NCI-H1105 treated with DMSO at 0.1 percent for 48 hours (cell line): ENCODE measurements at places on chromosomes 4 and X.

DNA sequence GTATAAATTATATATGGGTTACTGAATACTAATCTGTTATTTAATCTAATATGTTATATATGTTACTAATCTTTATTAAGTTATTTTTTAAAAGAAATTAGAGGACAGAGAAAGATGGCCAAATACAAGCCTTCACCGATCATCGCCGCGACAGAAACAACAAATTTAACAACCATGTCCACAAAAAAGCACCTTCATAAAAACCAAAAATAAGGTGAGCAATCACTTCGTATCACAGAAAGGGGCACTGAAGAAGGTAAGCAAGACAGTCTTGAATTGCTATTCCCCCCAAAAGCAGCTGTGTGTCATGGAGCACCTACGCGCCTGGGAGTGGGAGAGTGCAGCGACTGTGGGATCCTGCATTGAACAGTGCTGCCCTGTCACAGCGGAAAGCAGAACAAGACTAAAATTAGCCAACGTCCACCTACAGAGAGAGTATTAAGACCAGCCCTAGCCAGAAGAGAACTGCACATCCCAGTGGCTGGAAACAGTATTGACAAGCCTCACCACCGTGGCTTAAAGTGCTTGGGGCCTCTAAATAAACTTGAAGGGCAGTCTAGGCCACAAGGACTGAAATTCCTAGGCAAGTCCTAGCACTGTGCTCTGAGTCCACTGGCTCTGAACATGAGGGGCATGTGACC lies 38.5 kb downstream of the LRBA start:
- no peak for DNase-seq

DNA sequence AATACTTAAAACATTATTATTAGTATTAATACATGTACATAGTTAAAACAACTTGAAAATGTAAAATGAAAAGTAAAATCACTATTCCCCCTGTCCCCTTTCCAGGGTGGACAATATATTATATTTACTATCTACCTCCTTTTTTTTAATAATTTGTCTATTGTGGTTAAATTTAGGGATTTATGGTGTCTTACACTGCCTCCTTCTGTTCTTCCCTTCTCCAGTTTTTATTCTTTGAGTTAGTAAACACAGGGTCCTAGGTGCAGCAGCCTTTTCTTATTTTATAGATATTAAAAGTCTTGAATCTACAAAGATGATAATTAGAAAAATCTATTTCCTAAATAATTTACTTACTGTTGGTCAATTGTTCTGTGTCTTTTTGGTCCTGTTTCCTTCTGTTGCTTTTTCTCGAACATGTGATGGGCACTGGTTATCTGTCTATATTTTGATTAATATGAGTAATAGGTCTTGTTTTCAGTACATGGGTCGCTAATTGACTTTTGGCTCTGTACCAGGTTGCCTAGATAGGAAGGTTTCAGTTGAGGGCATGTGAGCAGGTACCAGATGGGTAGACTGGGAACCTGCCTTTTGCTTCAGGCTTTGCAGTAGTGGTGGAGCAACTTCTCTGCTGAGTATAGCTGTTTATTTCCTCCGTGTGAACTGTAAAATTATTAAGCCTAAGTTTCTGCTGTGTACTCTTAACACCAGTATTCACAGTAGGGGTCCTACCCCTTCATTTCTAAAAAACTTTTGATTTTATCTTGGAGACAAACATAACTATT lies 1.1 kb downstream of the NUDT9 start:
- DNase-seq = peak; percentile 73

DNA sequence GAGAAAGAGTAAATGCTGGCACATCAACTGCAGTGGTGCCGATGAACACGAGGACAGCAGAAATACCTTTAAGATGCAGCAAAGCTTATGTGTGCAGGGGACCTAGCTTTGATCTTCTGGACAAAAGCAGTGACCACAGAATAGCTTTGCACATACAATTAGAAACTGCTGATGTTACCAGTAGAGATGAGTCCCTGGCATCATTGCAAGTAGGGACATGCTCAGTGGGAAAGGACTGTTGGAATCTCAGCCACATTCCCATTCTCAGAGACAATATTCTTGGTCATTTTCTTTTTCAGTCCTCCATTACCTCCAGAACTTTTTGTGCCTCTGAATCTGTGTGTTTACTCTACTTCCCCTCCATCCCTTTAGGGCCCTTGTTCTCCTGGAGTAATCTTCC lies 16.9 kb upstream of the PDLIM3 start:
- no peak for DNase-seq

- DNase-seq = no peak
Observed at GRCh38 chr4:79682161-79682560, 274.1 kb upstream of the GK2 start.

GRCh38 chrX:69109036-69109663 lies 56.1 kb downstream of the PJA1 start:
- DNase-seq = no peak

DNA sequence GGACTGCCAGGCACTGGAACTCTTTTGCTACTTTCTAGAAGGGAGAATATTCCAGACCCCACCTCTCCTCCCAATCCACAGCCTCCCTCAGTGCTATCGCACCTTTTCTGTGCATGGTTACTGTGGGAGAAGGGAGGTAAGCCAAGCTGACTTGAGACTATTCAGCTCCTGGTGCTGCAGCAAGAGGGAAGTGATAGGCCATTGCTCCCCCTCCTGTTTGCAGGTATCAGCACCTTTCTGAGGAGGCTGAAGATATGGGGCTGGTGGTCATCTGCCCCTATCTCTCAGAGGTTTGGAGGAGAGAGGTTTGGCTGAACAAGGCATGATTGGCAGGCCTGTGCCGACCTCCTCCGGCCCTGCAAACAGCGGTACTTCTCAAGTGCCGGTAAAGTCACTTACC lies 103.3 kb upstream of the GATB start:
- no peak for DNase-seq

GRCh38 chr4:15654593-15655222 lies 449 bp downstream of the FBXL5 start:
- DNase-seq = peak; percentile 46

- peak; percentile 1 for DNase-seq
Observed at GRCh38 chr4:4519297-4519894, 22.5 kb downstream of the STX18 start.

GRCh38 chr4:162323919-162324318 lies 160.1 kb upstream of the FSTL5 start:
- DNase-seq = no peak

DNA sequence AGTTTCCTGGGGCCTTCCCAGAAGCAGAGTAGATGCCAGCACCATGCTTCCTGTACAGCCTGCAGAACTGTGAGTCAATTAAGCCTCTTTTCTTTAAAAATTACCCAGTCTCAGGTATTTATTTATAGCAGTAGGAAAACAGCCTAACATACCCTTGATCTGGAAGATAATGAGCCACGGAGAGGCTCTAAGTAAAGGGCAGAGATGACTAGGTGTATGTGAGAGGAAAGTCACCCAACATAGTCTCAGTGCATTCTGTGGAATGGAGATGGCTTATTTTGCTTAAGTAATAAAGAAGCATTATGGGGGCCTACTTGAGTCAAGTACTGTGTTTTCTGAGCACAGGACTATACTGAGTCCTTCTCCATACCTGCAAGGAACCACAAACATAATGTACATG lies 199.5 kb downstream of the CPEB2 start:
- DNase-seq = no peak

- DNase-seq = no peak
Observed at GRCh38 chrX:68647156-68647957, at the start of gene STARD8. Gene STARD8 (plus strand): TSS chrX:68647666. CDS start chrX:68647883, 217 bp downstream.

- DNase-seq = no peak
Observed at GRCh38 chr4:154452798-154453346, 38.7 kb downstream of the DCHS2 start.

GRCh38 chr4:134540588-134540987 lies 339.0 kb upstream of the PABPC4L start:
- no peak for DNase-seq

DNA sequence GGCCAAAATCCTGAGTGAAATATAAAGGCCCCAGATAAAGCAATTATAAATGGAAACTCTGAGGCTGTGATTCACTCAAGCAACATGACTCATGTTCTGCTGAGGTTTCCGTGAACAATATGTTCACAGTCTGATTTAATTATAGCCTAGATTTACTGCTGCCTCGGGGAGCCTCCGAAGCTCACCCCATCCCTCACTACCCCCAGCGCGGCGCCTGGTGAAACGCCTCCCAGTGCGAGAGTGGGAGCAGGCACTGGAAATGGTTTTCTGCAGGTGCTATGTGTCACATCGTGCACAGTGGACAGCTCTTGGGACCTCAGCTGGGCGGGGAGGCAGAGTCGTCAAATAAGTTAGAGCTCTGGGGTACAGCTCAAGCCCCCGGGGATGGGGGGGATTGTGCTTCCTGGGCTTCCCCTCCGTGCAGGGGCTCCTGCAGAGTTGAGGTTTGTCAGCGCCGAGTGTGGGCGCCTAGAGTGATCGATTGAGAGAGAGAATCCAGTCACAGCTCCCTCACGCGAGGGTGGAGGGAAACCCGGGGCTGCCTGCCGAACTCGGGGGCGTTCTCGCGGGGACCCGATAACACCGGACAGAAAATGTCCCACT lies 110.6 kb downstream of the PHKA2 start:
- DNase-seq = no peak

GRCh38 chr4:24054910-24055309 lies 165.1 kb upstream of the PPARGC1A start:
- no peak for DNase-seq

DNA sequence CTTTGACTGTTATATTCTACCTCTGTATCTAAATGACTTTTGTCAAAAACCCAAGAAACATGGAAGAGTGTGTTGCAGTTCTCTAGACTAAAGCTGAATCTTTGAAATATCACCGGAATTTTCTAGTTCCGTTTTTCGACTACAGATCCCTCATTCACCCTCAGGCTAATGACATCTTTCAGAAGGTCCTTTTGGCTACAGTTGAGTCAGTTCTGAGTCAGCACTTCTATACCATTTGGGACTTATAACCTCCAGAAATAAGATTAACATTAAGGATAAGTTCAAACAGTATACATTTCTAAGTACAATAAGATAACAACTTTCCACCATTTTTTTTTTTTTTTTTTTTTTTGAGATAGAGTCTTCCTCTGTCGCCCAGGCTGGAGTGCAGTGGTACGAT lies 331.0 kb upstream of the CPXCR1 start:
- DNase-seq = no peak

GRCh38 chr4:83252782-83253405 lies 31.7 kb downstream of the COQ2 start:
- DNase-seq = peak; percentile 45

DNA sequence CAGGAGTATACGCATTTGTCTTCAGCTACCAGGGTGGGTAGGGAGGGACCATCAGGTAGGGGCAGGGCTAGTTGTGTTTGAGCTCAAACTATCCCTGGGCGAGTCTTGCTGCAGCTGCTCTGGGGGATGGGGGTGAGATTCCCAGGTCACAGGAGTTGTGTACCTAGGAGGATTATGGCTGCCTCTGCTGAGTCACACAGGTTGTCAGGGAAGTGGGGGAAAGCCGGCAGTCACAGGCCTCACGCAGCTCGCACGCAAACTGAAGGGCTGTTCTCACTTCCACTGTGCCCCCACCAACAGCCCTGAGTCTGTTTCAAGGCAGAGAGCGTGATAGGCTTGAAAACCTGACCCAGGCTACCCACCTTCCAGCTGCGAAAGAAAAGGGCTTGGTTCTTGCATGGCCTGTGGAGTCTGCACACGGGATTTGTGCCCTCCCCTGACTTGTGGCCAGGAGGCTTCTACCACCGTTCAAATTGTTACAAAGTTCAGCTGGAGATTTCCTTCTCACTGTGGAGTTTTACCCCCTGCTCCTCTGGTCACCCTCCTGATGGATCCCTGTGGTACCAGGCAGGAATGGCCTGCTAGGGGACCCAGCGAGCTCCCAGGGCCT lies 63.8 kb downstream of the ARFIP1 start:
- no peak for DNase-seq

DNA sequence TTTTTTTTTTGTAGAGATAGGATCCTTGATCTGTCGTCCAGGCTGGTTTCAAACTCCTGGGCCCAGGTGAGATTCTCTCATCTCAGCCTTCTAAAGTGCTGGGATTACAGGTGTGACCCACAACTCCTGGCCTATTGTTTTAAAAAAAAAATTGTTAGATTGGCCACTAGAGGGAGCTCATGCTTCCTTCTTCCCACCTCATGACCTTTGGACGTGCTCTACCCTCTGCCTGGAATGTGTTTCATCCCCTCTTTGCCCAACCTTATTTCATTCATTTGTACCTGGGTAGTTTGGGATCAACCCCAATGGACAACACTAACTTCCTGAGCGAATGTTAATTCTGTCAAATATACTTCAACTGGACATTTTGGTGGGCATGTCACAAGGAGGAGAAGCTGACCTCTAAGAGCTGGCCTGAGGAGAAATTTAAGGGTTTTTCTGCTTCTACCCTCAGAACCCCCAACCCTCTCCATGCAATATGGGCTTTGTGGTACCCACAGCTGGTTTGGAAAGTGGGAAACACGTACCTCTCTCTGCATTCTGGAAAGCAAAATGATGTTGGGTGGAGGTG lies 6.4 kb downstream of the PPEF2 start:
- DNase-seq = peak; percentile 40

GRCh38 chr4:4590546-4590945 lies 48.7 kb upstream of the STX18 start:
- DNase-seq = no peak

GRCh38 chrX:46254641-46255040 lies 290.6 kb downstream of the ZNF674 start:
- DNase-seq = no peak

DNA sequence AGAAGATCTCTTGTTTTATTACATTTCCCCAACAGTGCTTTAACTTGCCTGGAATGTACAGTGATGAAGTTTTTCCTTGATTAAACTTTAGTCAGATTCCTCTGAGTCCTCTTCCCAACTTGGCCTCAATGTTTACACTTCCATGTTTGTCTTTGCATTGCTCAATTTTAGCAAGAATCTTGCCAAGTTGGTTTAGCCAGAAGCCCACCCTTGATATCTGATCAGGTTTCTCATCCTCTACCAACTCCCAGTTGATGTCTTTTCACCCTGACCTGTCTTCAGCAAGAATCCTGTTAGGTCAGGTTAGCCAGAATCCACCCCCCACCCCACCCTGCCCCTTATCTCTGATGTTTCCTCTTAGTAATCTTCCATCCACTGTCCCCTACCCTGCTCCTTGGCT lies 120.9 kb downstream of the MBNL3 start:
- DNase-seq = no peak

DNA sequence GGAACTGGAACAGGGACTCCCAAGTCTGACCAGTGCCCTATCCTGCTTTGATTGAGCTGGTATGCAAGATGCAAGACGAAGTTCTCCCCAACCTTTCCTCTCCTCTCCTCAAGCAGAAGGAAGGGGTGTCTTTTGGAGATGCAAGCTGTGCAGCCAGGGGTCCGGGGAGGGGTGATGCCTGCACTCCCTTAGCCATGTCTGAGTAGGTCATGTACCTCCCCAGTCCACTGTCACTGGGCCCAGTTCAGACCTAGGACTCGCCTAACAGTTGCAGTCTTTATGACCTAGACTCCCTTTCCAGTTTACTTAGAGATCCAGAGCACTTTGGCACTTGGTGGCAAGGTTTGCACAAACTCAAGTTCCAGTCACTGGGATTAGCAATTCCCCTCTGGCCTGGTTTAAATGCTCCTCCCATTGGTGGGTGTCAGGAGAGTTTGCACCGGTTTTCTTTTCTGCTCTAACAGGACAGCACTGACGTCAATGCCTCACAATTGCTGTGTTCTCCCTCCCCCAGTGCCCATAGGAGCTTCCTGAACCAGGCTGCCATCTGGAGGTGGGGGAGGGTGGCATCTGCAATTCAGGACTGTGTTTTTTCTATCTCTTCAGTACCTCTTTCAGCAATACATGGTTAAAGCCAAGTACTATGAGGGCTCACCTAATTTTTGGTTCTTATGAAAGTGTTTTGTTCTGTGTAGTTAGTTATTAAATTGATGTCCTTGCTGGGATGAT lies 782.2 kb downstream of the ARAP2 start:
- DNase-seq = no peak
